ENCODE measurements at places on chromosomes 7 and 10. TPM values are rescaled to one million over a fixed set of nuclear protein-coding genes. Genes with fewer than 3 reads are reported as not detected.

ELMO1 gene
- 86.7 TPM for total RNA-seq

EVX1 gene
- total RNA-seq, result 1.1 TPM

TAS2R5 gene
- total RNA-seq, result 6.5 TPM

SHTN1 gene
- 14.9 TPM for total RNA-seq

STK31 gene
- total RNA-seq, result 0.90 TPM

SPOCK2 gene
- total RNA-seq, result 3.2 TPM

AGMO gene
- 1.1 TPM for total RNA-seq

THSD7A gene
- total RNA-seq, result 30.8 TPM

TLX1 gene
- total RNA-seq, result not detected

INMT gene
- total RNA-seq, result 24.8 TPM

ACTA2 gene
- total RNA-seq, result 3,971 TPM

C10orf90 gene
- 0.85 TPM for total RNA-seq

URGCP gene
- total RNA-seq, result 24.1 TPM

FRAT2 gene
- total RNA-seq, result 8.7 TPM

IDE gene
- 40.1 TPM for total RNA-seq

IRF5 gene
- 5.3 TPM for total RNA-seq

SIRT1 gene
- total RNA-seq, result 41.3 TPM

IDI2 gene
- total RNA-seq, result not detected

VIPR2 gene
- 2.0 TPM for total RNA-seq

MSS51 gene
- total RNA-seq, result 5.9 TPM

PTPRE gene
- 15.9 TPM for total RNA-seq

CDNF gene
- total RNA-seq, result 1.9 TPM

DNAH11 gene
- total RNA-seq, result 0.32 TPM

KLF14 gene
- 0.32 TPM for total RNA-seq

NEUROG3 gene
- total RNA-seq, result not detected

ZDHHC4 gene
- 52.0 TPM for total RNA-seq

NIPSNAP2 gene
- total RNA-seq, result 75.4 TPM

SPDYE2 gene
- total RNA-seq, result 0.16 TPM

MACC1 gene
- total RNA-seq, result 7.1 TPM

OR6V1 gene
- not detected for total RNA-seq

RTKN2 gene
- 12.2 TPM for total RNA-seq

COBL gene
- total RNA-seq, result 3.3 TPM

H2BK1 gene
- total RNA-seq, result not detected

MMP21 gene
- total RNA-seq, result 0.69 TPM

SEM1 gene
- 52.2 TPM for total RNA-seq

All from urinary bladder (tissue), 4 donors.